HFFc6 (cell line): ENCODE measurements at places on chromosomes 6 and 20. TPM values are rescaled to one million over a fixed set of nuclear protein-coding genes. Genes with fewer than 3 reads are reported as not detected.
A peak's percentile ranks its signal among the peaks of the same experiment; 100 is the strongest.

HLA-DRB5 gene
- not detected in 3 replicates for total RNA-seq

- no peak overlapping the region for H3K4me3 ChIP-seq
- no peak overlapping the region for H3K27ac ChIP-seq
- H3K27me3 ChIP-seq, result no peaks in the 10 kb centered on the region
- DNase-seq, result no peak
- peaks cover 28% of the 10 kb centered on the region for H3K4me1 ChIP-seq
- peaks cover 8% of the 10 kb centered on the region; the same call in 1 of the 2 replicates for H3K36me3 ChIP-seq
These were observed 14.2 kb downstream of the FARS2 start for GRCh38 chr6:5275497-5275896.

GRCh38 chr6:38792356-38792755, 77.2 kb downstream of the DNAH8 start:
- no peak overlapping the region for H3K27ac ChIP-seq
- H3K27me3 ChIP-seq, result peaks cover 2% of the 10 kb centered on the region; the same call in 1 of the 2 replicates
- H3K4me1 ChIP-seq, result no peaks in the 10 kb centered on the region
- DNase-seq, result no peak

DNA sequence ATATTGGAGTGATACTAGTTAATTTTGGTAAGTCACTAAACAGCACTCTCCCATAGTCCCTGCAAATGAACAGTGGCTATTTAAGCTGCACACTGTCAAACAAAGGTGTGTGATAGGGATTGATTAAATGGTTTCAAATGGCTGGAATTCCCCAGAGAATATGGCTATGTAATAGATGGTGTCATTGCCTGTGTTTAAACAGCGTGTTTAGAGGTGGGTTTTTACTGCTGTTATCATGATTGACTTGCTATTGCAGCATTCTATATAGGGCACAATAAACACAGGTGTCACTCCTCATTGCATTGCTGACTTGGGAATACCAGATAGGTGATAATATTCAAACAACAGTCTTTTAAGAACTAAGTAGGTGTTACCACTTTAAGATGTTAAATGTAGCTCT, 171.7 kb upstream of the MAN1A1 start:
- H3K4me1 ChIP-seq, result no peaks in the 10 kb centered on the region
- peaks cover 2% of the 10 kb centered on the region; the same call in 1 of the 2 replicates for H3K27me3 ChIP-seq
- H3K36me3 ChIP-seq, result no peaks in the 10 kb centered on the region
- no peak overlapping the region for H3K27ac ChIP-seq
- no peak overlapping the region for H3K4me3 ChIP-seq
- no peak for DNase-seq

DNA sequence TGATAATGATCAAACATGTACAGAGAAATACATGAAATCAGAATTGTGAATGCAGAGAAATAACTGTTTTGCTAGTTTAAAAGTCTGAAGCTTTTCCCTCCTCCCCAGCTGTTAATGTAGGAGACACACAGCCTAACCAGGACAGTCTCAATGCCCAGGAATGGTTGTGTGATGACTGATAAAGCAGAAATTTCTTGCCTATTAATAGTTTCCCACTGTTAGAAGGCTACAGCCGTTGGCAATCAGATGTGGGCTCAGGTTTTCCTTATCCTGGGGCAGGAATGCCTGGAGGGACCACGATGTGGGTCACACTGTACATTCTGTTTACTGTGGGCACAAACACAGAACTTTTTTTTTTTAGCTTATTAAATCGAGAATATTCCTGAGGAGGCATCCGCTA, 1.9 kb downstream of the PPP1R3D start:
- H3K36me3 ChIP-seq, result peaks cover 12% of the 10 kb centered on the region
- H3K4me3 ChIP-seq, result peak overlapping the region; percentile 91
- H3K27ac ChIP-seq, result peak overlapping the region; percentile 91
- peak; percentile 83 for DNase-seq

LCA5 gene
- total RNA-seq, result 2.3 to 3.8 TPM (median 3.1 TPM) in 3 replicates
